ENCODE measurements at places on chromosomes 12 and 14.
A peak's percentile ranks its signal among the peaks of the same experiment; 100 is the strongest.

DNA sequence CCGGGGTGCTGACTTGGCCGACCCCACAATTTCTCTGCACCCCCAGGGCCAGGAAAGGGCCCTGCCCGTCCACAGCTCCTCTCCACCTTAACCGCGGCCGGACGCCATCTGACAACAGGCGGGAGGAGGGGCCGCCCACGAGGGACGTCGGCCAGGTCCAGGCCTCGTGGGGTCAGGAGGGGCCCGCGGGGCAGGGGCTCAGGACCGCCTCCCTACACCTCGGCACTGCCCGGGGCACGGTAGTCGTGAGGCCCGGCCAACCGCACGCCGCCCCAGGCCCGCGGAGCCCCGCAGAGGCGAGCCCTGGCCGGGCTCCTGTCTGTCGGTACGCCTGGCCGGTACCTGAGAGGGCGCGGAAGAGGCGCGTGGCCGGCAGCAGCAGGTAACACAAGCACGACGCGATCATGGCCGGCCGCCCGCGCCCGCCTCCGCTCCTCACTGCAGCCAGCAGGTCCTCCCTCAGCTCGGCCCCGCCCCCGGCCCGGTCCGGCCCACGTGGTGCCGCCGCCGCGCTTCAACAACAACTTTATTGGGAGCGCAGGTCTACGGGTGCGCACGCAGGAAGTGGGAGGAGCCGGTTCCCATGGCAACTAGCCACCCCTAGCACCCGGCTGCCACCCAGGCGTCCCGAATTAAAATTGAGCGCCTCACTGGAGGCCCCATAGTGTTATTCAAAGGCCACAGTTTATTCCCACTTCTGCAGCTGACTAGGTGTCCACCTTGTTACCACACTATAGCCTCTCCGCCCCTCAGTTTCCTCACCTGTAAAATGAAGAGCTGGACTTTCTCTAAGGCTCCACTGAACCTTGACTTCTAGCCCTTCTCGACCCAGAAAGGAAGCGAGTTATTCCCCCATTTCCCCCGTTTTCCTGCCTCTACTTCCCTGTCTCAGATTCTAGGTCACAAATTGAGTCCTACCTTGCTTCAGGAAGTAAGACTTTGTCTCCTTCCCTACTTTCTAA, at the start of gene ANGEL1:
Gene ANGEL1, minus strand, starts transcription at position 461 of the 962 bp plus-strand sequence. Its CDS starts 55 bp downstream, at position 406.
- DNase-seq, result peak; percentile 74

DNA sequence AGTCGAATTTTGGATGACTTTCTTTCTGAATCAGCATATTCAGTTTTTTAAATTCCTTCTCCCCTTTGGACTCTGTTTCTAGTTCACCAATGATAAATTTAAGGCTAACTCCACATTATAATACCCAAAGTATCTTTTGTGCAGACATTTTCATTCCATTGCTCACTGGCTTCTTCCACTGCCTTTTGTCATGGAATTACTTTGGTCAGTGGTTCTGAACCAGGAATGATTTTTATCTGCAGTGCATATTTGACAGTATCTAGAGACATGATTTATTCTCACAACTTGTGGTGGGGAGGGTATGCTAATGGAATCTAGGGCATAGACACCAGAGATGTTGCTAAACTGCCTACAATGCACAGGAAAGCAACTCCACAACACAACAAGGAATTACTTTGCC, 234.4 kb upstream of the PRKD1 start:
- DNase-seq, result no peak

GRCh38 chr12:12228402-12228801, 38.4 kb downstream of the LRP6 start:
- DNase-seq, result no peak

DNA sequence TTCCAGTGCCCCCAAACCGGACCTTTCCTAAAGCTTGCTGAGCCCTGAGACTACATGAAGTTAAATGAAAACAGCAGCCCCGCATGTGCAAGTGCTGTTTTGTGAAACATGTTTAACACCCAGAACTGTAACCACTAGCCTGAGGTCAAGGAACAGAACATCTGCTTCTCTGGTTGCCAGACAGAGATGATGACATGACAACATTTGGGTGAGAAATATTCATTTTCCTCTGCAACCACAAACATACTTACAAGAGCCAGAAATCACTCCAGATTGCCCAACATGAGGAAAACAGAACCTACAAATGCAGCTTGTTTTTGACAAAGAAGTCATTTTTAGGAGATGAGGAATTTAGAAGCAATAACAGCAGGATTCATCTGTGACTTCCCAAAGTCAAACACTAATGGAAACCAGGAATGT, 110.4 kb downstream of the BCAT1 start:
- DNase-seq, result no peak

DNA sequence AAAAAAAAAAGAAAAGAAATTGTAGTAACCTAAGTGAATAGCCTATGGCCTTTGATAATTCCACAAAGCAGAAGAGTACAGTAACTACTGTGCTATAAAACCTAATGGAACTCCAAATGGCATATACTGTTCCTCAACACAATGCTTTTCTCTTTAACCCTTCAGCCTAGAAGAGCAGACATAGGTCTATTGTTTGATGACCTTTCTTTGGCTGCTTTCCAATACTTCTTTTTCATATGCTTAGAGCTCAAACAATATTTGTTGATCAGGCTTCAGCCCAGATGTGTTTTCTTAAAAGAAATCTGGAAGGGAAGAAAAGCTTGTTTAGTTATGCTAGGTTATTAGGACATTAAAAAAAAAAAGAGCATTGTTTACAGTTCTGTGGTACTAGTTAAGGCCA, 116.4 kb downstream of the NTN4 start:
- no peak for DNase-seq

- peak; percentile 20 for DNase-seq
Observed at GRCh38 chr14:73026243-73026844, 562 bp downstream of the ZFYVE1 start.

DNA sequence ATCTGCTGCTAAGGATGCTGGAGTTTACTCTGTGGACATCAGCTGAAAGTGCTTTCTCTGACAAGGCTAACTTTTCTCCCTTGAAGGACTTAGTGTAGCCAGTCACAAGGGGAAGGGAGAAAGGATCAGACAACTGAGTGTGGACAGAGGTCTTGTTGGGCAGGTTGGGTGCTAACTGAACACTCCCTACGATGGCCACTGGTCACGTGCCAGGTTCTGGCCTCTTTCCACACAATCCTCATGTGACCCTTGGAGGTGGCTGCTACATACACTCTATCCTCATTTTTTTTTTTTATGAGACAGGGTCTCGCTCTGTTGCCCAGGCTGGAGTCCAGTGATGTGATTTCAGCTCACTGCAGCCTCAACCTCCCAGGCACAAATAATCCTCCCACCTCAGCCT, 39.7 kb downstream of the FOXN4 start:
- no peak for DNase-seq

DNA sequence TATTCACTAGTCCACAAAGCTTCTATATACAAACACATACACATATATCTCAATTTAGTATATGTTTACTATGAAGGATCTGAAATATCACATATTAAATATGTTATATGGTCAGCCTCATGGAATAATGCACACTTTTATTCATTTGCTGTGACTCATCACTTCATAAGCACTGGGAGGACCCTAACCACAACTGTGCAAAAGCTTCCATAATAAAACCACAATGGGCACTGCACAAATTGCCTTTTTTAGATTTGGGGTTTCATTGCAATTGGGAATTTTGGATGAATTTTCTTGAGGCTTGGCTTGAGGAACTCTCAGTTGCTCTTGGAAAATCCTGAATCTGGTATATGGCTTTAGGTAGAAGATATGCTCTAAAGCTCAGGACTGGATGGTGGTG, 399.4 kb downstream of the C12orf75 start:
- DNase-seq, result no peak

GRCh38 chr12:100778967-100779590, 15.5 kb upstream of the ANO4 start:
- no peak for DNase-seq

DNA sequence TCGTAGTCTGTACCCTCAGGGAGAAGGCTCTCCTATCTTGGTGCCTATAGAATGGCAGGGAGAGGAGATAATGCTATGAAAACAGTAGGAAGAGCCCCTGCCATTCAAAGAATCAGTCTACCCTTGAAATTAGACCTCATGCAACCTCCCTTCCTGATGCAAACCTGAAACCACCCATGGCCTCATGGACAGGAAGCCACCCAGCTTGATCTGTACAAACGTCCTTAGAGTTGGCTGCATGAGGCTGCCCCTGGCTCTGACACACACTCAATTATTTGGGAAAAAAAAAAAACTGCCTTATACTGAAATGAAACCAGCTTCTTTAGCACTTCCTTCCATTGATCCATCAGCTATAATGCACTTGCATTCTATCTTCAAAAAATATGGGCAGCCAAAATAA, 116.6 kb upstream of the BCL2L14 start:
- no peak for DNase-seq

GRCh38 chr14:91205459-91205858, 39.0 kb downstream of the GPR68 start:
- no peak for DNase-seq

- DNase-seq, result no peak
Observed at GRCh38 chr14:78840898-78841297, 670.7 kb downstream of the NRXN3 start.

DNA sequence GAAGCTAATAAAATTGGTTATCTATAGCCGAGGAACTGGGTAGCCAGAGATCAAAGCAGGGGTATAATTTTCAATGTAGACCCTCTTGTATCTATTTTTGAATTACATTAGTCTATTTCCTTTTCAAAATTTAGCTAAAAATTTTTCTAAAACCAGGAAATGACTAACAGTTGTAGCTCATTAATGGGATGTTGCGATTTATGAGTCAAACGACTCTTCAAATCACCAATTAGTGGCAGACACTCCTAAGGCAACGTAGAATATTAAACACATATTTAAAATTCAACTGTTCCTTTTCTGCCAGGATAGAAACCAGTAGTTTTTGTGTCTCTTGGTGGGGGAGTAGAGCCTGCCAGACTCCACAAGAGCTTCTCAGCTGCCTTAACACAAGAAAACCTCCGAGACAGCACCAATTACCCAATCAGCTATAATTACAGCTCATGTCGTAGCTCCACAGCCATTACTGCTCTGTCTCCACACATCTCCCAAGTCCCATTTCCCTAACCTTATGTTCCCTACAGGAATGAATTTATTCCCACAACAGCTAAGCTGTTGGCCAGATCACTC, 26.9 kb downstream of the GCN1 start:
- no peak for DNase-seq

- DNase-seq, result no peak
Observed at GRCh38 chr14:77045238-77046162, 17.0 kb upstream of the IRF2BPL start.

GRCh38 chr12:128402486-128403243, 135.7 kb downstream of the TMEM132C start:
- no peak for DNase-seq

GRCh38 chr12:42496886-42497285, 92.7 kb downstream of the PRICKLE1 start:
- DNase-seq, result no peak

- no peak for DNase-seq
Observed at GRCh38 chr12:91155990-91156389, 26.6 kb downstream of the DCN start.

DNA sequence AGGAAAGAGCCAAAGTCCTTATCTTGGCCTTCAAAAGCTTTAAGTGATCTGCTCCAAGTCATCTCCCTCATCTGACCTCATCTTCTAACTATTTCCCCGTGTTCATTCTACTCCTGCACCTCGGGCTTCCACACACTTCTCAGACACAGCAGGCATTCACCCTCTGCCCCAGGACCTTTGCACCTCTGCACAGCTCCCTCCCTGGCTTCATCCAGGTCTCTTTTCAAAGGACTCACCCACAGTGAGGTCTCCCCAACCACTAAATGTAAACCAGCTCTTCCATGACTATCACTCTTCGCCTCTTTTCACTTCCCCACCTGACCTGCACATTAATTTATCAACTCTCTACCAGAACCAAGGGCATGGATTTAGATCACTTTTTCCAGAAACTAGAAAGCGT, 161.8 kb downstream of the PIWIL1 start:
- DNase-seq, result no peak

DNA sequence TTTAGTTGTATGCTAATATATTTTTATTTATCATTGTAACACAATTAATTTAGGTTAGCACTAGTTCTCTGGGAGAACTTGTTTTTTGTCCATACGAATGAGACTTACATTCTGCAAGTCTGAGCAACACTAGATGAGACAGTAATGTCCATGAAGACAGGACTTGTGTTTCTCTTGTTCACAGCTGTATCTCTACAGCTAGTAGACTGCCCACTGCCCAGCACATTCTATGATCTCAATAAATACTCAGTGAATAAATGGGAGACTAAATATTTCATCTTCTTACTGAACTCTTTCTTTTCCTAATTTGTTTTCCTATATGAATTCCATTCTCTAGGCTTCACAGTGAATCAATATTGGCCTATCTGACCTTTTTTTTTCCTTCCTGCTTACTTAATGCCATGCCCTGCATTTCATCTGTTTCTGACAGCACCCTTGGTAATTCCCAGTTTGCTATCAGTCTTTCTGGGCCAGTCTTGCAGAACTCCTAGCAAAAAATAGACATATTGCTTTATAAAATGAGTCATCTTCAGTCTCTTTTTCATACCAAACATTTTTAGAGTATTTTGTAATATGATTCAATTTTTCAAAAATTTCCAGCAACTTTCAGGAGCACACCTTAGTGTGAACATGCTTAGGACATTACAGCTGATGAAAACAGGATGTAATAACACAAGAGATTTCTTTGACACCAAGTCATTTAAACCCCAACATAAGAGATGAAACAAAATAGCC, 185.5 kb upstream of the ATP2B1 start:
- no peak for DNase-seq

DNA sequence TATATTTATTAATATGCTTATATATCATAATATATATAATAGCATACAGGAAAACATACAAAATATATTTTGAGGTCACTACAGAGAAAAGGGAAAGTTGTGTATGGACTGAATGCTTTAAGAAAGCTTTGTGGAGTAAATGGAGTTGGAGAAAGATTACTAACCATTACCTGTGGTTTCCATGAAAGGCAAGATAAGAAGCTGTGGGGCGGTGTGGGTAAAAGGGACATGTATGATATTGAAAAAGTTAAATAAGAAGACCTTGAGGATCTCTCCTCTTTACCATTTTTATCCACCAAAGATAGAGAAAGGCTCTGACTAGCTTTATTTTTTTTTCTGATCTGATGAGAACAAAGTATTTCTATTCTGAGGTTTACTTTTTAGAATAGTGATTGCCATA, 404.4 kb downstream of the TRHDE start:
- DNase-seq, result no peak

GRCh38 chr14:65357113-65357512, 55.4 kb upstream of the FUT8 start:
- no peak for DNase-seq

Measured in H54 (cell line).